ENCODE measurements at places on chromosomes 4 and X.
A peak's percentile ranks its signal among the peaks of the same experiment; 100 is the strongest.

GRCh38 chrX:103157496-103158316, 57.2 kb upstream of the BEX4 start:
- no peak for DNase-seq

- DNase-seq = no peak
These were observed 46.1 kb downstream of the GRK4 start for GRCh38 chr4:3009422-3009821.

- no peak for DNase-seq
These were observed 49.5 kb downstream of the GK start for GRCh38 chrX:30702736-30703135.

DNA sequence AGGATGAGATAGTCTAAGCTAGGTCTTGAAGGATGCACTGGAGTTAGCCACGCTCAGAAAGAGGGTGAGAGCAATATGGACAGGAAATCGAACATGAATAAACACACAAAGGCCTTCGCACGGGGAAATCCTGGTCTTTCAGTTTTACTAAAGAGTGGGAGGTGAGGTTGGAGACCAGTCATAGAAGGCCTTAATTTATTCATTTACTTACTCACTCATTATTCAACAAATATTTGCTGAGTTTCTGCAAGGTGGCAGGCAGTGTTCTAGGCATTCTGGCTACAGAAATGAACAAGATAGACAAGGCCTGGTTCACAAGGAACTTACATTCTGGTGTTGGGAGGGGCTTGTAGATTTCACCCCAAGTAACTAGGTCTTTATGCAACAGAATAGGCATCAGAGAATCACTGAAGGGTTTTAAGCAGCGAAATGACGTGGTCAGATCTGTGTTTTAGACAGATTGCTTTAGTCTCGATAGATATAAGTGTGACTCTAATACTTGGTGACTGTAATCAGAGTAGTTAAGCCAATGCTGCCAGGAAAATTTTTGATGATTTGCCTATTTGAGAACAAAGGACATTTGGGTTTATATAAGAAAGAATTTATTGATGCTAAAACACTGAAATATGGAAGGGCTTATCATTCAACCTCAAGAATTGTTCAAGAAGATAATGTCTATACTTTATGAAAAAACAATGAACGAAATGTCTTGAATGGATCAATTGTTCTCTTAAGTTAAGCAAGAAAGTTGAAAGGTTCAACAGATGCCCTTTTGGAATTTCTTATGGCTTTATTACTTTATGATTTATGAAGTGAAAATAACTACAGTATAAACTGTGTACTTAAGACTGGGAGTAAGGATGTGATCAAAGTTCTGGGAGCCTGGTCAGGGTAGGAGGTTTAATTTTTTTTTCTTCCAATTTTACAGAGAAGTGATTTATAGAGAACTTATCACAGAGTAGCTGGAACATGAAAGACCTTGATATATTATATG, 184.4 kb upstream of the CASK start:
- DNase-seq = no peak

DNA sequence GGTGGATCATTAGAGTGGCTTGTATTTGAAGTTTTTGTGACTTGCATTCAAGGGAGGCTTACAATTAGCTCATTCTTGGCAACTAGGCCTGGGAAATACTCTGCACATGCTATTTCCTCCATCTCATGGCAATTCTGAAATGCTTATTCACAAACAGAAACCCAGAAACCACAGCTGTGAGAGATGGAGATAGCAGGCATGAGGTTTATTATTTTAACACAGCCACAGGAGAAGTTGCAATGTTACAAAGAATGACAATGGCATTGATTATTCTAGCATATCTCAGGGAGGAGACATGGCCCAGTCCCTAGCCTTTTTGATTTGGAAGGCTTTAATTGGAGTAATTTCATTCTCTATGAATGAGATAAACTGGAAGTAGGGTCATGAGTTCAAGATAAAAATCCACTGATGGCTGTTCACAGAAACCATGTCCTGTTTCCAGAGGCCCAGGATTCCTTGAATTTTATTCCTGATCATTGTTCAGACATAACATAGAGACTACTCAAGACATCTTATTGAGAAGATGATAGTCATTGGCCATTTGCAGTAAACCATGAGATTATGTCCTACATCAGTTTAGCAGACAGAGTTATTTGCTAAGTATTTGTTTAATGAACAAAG, 123.9 kb downstream of the MID1 start:
- no peak for DNase-seq

- DNase-seq = no peak
These were observed 803.9 kb upstream of the PCDH10 start for GRCh38 chr4:132344924-132345828.

DNA sequence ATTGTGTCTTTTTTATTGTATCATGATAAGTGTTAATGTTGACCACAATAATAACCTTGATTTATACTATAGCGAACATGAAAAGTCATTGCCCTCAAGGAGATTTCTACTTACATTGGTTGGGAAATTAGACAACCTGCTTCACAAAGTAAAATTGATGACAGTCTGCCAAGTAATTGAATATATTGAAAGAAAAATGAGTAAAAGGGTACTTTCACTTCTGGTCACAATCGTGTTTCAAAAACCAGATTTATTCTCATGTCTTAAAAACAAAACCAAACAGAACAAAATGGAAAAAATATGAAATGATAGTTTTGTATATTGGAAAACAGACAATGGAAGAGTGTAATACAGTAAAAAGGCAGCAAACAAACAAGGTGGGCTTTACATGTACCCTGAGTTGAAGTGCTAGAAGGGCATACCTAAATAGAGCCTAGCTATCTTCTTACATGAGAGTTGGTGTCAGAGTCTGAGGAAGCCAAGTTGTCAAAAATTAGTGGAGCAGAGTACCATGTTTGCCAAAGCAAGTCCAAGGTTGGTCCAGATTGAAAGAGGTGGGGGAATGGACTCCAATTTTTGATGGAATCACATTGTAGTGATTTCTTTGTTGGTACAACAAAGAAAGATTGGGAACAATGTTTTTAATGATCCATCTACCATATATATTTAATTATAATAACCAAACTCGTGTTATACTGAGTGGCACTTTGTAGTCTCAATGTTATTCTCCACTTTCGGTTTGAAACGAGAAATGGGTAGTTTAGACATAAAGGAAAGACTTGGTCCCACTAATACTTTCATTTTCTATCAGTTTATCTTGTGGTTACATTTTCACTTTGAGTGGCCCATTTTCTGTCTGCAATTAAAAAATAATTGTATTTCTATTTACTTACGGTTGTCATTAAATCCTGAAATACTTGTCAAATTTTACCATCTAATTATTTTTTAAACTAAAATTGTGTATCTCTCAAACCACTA, 775.6 kb downstream of the STIM2 start:
- DNase-seq = no peak

- DNase-seq = no peak
These were observed 120.4 kb downstream of the CT47B1 start for GRCh38 chrX:120755066-120755846.

DNA sequence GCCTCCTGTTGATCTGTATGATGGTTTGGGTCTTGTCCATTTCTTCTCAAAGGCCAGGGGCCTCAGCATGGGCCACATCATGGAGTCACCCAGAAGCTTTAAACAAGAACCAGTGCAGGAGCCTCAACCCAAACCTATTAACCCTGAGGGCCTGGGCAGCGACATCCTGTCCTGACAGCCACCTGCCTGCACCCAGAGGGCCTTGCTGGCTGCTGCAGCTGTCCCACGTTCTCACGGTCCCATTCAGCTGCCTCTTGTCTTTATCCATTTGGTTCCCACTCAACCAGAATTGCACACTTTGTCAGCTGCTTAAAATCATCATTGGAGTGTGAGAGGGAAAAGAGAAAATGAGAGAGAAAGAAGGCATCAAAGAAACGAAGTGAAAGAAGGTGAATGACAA, 21.6 kb downstream of the C4orf50 start:
- DNase-seq = no peak

GRCh38 chr4:80500613-80501012, 165.1 kb downstream of the CFAP299 start:
- DNase-seq = no peak

GRCh38 chr4:7015383-7016035, 27.7 kb upstream of the TADA2B start:
- no peak for DNase-seq

- DNase-seq = no peak
These were observed 22.3 kb downstream of the UGT2A2 start for GRCh38 chr4:69617083-69617694.

DNA sequence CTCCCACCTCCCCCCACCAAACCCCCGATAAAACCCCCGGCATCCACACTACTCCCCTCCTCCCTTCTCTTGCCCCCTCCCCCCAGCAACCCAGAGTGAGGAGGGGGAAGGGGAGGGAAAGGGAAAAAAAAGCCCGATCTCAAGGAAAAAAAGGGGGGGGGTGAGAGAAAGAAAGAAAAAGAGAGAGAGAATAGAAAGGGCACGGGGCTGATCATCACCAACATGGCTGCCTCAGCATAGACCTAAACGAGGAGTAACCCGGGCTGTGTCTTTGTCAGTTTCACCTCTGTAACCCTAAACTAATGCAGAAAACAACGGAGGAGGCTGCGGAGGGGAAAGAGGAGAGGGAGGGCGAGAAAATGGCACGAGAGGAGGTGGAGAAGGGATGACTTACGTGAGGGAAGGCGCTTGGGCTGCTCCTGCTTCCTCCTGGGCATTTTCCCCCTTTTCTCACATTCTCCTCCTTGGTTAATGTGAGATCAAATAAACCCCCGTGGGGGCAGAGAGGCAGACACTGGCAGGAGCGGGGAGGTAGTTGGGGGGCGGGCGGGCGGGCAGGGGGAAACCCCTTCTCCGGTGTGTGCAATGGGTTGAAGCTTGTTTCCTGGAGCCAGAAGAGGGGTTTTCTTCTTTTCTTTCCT, 532 bp downstream of the ZNF827 start:
- peak; percentile 71 for DNase-seq

GRCh38 chrX:9189286-9189685, 155.4 kb upstream of the FAM9B start:
- no peak for DNase-seq

- no peak for DNase-seq
These were observed 23.7 kb downstream of the LRPAP1 start for GRCh38 chr4:3508542-3508941.

GRCh38 chr4:173245952-173246351, 77.3 kb downstream of the GALNT7 start:
- no peak for DNase-seq

- DNase-seq = no peak
These were observed 93.2 kb downstream of the SCD5 start for GRCh38 chr4:82705169-82705927.

GRCh38 chr4:52249581-52249980, 198.5 kb downstream of the SPATA18 start:
- DNase-seq = no peak
